ENCODE measurements at places on chromosomes 3 and 15. TPM values are rescaled to one million over a fixed set of nuclear protein-coding genes. Genes with fewer than 3 reads are reported as not detected.

DNA sequence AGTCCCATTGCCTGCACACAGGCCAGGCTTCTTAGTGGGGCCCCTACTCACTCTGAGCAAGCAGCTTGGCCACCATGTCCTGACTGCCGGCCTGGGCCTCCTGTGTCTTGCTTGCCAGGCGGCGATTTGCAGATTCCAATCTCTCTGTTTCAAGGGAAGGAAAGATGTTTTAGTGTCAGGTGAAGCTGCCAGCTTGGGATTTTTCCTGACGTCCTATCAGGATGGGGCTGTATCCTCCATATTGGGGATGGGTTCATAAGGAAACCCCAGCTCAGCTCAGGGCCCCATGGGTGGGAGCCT is 8.5 kb downstream of the AMOTL2 start:
- no peak for DNase-seq
- peaks cover 24% of the 10 kb centered on the region for H3K4me1 ChIP-seq
- no peaks in the 10 kb centered on the region for H3K27me3 ChIP-seq
- no peaks in the 10 kb centered on the region for H3K36me3 ChIP-seq
- H3K27ac ChIP-seq = no peak overlapping the region

DNA sequence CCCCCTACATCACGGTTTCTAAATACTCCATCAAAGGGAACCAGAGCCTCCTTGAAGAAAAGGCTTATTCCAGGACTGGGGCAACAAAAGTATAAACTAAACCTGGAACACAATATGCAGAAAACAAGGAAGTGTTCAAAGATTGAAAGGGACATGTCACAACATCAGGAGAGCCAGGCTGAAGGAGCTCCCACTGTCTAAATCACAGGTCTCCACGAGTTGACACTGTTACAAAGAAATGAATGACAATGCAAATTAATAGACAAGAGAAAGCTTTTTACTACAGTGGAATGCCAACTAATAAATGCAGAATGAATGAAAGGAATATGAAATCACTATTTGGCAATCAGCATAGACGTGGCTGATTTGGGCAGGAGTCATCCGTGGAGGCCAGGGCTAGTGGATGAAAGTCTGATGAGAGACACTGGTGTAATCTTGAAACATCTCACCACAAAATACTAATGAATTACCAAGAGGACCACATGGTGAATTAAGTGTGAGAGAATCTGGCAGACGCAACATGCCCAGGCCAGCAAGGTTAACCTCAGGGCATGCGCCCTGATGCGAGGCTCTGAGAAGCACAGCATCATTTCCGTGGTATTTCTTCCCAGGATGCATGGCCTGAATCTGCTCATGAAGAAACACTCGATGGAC is 123.8 kb upstream of the TJP1 start:
- no peak for DNase-seq
- no peaks in the 10 kb centered on the region for H3K36me3 ChIP-seq
- H3K27me3 ChIP-seq = no peaks in the 10 kb centered on the region
- no peak overlapping the region for H3K4me3 ChIP-seq
- H3K4me1 ChIP-seq = no peaks in the 10 kb centered on the region

GRCh38 chr15:66964791-66965190 is 100.6 kb upstream of the SMAD3 start:
- DNase-seq = no peak
- H3K4me3 ChIP-seq = no peak overlapping the region
- no peaks in the 10 kb centered on the region for H3K27me3 ChIP-seq
- no peak overlapping the region for H3K27ac ChIP-seq

- no peak overlapping the region for H3K27ac ChIP-seq
- H3K36me3 ChIP-seq = no peaks in the 10 kb centered on the region
- no peak for DNase-seq
- no peak overlapping the region for H3K4me3 ChIP-seq
Measured at GRCh38 chr3:6921066-6921465, 60.2 kb downstream of the GRM7 start.

GRCh38 chr3:72384602-72385001 is 463.6 kb downstream of the SHQ1 start:
- no peak for DNase-seq
- peaks cover 38% of the 10 kb centered on the region for H3K4me1 ChIP-seq
- no peaks in the 10 kb centered on the region for H3K36me3 ChIP-seq
- H3K27me3 ChIP-seq = no peaks in the 10 kb centered on the region

- H3K4me3 ChIP-seq = no peak overlapping the region
- no peaks in the 10 kb centered on the region for H3K27me3 ChIP-seq
- no peak for DNase-seq
- no peaks in the 10 kb centered on the region for H3K36me3 ChIP-seq
- no peak overlapping the region for H3K27ac ChIP-seq
Measured at GRCh38 chr15:64348455-64348854, 7.5 kb downstream of the CSNK1G1 start.

DNA sequence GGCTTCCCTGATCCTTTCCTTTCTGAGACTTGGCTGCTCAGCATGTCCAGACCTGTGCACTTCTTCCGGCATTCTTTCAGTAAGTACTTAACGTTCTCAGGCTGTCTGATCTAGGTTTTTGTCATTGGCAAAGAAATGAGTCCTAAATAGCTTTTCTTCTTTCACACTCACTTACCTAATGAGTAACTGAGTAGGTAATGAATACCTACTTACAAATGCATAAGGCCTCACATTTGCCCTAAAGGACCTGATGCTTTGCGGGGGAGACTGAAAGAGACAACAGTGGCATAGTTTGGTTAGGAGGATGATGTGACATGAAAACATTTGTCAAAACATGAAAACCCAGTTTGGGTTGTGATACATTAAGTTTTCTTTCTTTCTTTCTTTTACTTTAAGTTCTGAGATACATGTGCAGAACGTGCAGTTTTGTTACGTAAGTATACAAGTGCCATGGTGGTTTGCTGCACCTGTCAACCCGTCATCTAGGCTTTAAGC is 516.7 kb upstream of the CFAP20DC start:
- no peaks in the 10 kb centered on the region for H3K36me3 ChIP-seq
- DNase-seq = no peak
- H3K4me3 ChIP-seq = no peak overlapping the region

DNA sequence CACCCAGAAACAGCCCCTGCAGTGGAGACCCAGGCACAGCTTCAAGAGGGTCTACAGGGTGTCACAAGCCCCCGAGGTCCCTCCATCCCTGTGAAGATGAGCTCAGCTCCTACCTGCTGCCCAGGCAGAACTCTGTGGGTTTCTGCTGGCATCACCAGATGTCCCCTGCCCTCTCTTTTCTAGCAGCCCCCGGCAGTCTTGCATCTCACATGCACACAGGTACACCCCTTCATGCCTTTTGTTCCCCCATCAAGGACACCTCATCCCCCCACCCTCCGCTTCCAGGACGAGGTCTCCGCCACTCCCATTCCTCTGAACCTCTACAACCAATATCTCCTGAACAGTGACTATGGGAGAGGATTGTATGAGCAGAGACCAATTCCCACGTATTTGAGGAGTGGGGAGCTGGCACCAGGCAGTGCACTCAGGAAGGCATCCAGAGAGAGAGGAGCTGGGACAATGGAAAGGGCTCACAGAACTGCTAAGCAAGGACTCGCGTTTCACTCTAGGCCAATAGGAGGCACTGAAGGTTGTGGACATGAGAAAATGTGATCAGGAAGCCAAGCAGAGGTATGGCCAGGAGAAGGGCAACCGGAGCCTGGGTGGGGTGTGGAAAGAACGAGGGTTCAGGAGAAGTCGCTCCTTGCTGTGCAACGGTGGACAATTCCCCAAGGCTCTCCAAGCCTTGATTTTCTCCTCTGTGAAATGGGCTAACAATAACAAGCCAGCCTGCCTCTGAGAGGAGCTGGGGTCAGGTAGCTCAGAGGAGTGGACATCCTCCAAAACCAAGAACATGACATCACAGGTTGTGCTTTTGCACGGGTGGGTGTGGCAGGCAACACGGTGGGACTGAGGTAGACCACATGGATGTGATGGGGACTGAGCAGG is 115.2 kb downstream of the CHSY1 start:
- H3K27me3 ChIP-seq = no peaks in the 10 kb centered on the region
- no peaks in the 10 kb centered on the region for H3K36me3 ChIP-seq
- peaks cover 12% of the 10 kb centered on the region for H3K4me1 ChIP-seq
- no peak overlapping the region for H3K4me3 ChIP-seq
- H3K27ac ChIP-seq = no peak overlapping the region

- DNase-seq = no peak
- no peaks in the 10 kb centered on the region for H3K36me3 ChIP-seq
- H3K4me1 ChIP-seq = no peaks in the 10 kb centered on the region
- H3K27me3 ChIP-seq = no peaks in the 10 kb centered on the region
- no peak overlapping the region for H3K27ac ChIP-seq
Measured at GRCh38 chr3:64687086-64687780, 567 bp downstream of the ADAMTS9 start.

DNA sequence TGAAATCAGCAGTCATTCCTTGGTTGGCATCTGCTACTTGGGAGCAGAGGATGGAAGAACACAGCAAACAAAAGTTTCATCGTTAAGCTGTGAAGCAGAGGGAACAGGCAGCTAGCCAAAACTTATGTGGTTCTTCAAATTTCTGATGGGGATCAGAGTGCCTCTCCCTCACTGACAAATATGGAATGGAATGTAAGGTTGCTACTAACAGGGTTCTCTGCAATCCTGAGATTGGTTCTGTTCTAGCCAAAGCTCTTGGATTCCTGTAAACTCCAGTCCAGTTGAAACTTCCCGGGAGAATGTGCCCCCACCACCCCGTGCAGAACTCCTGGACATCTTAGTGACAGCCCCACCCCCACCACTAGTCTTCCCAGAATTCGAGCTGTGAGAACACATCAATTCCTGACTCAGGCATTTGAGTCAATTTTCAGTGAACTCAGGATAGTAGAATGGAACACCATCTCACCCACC is 55.9 kb upstream of the PHLDB2 start:
- H3K4me1 ChIP-seq = no peaks in the 10 kb centered on the region
- H3K27me3 ChIP-seq = no peaks in the 10 kb centered on the region
- no peak overlapping the region for H3K4me3 ChIP-seq
- H3K27ac ChIP-seq = no peak overlapping the region

- H3K27me3 ChIP-seq = no peaks in the 10 kb centered on the region
- peaks cover 18% of the 10 kb centered on the region for H3K4me1 ChIP-seq
- DNase-seq = no peak
- H3K27ac ChIP-seq = no peak overlapping the region
Measured at GRCh38 chr3:38143511-38143910, 5.0 kb downstream of the MYD88 start.

- no peaks in the 10 kb centered on the region for H3K36me3 ChIP-seq
- DNase-seq = no peak
- no peak overlapping the region for H3K27ac ChIP-seq
- no peaks in the 10 kb centered on the region for H3K27me3 ChIP-seq
- H3K4me1 ChIP-seq = no peaks in the 10 kb centered on the region
Measured at GRCh38 chr15:50134524-50135024, 15.5 kb upstream of the ATP8B4 start.

GRCh38 chr15:83318861-83319415 is 34.5 kb upstream of the BNC1 start:
- no peaks in the 10 kb centered on the region for H3K36me3 ChIP-seq
- no peak for DNase-seq
- H3K4me1 ChIP-seq = no peaks in the 10 kb centered on the region

DNA sequence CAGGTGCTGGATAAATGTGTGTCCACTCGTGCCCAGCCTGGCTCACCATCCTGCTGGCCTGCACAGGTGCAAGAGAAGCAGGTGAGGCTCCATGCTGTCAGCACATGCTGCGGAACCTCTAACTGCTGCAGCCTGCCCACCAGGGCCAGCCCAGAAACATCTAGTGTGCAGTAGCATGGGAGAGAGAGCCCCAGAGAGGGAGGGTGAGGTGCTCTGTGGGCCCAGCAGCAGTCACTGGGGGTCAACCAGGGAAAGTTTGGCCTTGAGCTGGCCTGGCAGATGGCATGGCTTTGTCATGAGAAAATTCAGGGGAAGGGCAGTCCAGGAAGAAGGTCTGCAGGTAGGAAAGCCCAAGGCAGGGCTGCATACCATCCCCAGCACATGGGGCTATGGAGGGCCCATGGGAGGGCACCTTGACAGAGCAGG is 18.2 kb upstream of the PRR23E start:
- no peak overlapping the region for H3K4me3 ChIP-seq
- no peak for DNase-seq
- no peak overlapping the region for H3K27ac ChIP-seq
- no peaks in the 10 kb centered on the region for H3K27me3 ChIP-seq
- no peaks in the 10 kb centered on the region for H3K4me1 ChIP-seq
- no peaks in the 10 kb centered on the region for H3K36me3 ChIP-seq

Gene ZIC1
- total RNA-seq = not detected

Gene CADPS
- total RNA-seq = not detected

Gene DNAH12
- total RNA-seq = 0.13 TPM

Gene CSTA
- total RNA-seq = not detected

Gene FANCD2OS
- not detected for total RNA-seq

Gene NRROS
- 15.6 TPM for total RNA-seq

Gene NR2E3
- not detected for total RNA-seq

Gene HTR3E
- total RNA-seq = not detected

Gene ATP13A4
- total RNA-seq = 2.6 TPM

Gene ATP13A5
- total RNA-seq = not detected

Gene FGF7
- not detected for total RNA-seq

Gene C3orf70
- 0.07 TPM for total RNA-seq
